Activated naive CD8-positive, alpha-beta T cell treated with anti-CD3 and anti-CD28 coated beads, Interleukin-2, amount 50 U/mL, for 16 hours (primary cell): ENCODE measurements at places on chromosomes 3 and 15.
A peak's percentile ranks its signal among the peaks of the same experiment; 100 is the strongest.

- DNase-seq: no peak
Measured at GRCh38 chr3:61600195-61600594, 38.8 kb downstream of the PTPRG start.

- DNase-seq: peak; percentile 1
Measured at GRCh38 chr3:5122741-5123706, 932 bp downstream of the ARL8B start.

- no peak for DNase-seq
Measured at GRCh38 chr3:58661836-58662420, 4.6 kb downstream of the FAM3D start.

- no peak for DNase-seq
Measured at GRCh38 chr3:147756476-147756875, 347.3 kb downstream of the ZIC1 start.

DNA sequence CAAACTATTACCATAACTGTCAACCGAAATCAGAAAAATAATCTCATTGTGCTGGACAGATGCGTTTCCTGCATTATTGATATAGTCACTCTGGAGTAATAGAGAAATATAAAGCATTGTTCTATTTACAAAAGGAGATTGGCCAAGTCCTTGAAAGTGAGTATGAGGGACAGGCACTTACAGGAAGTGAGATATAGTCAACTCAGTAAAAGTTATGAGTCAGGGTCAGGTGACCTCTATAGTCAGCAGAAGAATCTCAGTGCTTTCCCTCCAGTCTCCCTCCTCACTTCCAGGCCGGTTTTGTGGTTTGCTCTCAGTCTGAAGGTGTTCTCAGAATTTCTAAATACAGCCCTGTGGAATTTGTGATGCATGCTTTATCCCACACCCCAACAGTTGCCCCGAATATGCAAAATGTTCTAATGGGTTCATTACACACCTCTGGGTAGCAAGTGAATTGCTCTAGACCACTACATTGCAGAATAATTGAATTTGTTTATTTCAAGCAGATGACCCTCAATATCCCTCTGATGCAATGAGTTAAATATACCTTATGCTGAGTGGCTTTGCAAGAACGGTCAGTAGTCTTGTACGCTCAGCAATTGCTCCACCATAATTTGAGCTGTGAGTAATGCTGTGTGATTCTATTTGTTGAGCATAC is 787.7 kb downstream of the MCTP2 start:
- DNase-seq: no peak

GRCh38 chr3:130992344-130992743 is 34.3 kb downstream of the ASTE1 start:
- no peak for DNase-seq

DNA sequence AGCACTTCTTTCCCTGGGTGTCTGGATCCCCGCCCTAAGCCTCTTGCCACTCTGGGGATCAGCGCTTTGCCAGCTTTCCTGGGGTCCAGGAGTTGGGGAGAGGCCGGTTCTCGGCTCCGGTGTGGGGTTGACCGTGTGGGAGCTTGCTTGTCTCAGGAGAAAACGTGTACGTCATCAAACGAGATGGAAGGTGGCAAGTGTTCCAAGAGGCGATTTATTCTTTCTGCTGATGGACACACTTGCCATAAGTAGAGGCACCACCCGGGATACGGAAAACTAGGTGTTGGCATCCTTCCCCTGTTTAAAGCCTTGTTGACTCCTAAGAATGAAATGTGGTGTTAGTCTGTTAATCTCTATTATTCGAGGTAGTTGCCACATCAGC is 295 bp downstream of the ZWILCH start:
- DNase-seq: no peak

GRCh38 chr3:41324156-41324475 is 124.8 kb downstream of the CTNNB1 start:
- no peak for DNase-seq

DNA sequence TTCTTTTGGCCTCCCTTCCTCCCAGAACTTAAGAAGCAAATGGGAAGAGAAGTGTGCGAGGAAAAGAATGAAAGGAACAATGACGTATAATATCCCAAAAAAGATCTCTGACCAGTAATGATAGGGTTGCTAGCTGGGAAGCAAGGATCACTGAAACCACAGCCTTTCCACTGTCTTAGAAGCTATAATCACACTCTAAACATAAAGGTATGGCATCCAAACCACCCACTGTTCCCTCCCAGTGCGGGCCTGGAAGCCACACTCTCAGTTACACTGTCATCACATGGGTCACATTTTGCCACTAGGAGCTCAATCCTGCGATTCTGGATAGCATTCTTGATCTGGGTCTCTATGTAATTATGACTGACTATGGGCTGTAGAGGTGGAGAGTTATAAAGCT is 131.6 kb upstream of the HACD2 start:
- DNase-seq: no peak

GRCh38 chr3:30658328-30659052 is 52.1 kb downstream of the TGFBR2 start:
- no peak for DNase-seq

- DNase-seq: no peak
Measured at GRCh38 chr3:58874795-58875194, 175.0 kb downstream of the CFAP20DC start.

DNA sequence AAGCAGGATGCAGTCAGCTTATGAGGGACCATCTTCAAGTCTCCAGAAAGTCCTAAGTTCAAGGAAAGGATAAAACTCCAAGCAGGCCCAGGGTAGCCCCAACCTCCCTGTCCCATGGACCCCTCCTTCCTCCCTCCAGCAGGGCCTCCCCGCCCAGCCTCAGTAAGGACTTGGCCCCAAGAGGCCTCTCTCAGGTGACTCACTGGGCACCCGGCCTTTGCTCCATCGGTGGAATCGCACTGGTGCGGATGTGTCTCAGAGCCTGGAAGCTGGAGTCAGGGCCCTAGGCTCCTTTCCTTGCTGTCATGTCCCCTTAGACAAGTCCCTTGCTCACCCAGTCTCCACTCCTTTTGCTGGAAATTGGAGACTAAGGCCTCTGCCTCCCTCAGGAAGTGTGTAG is 114.4 kb upstream of the RNF7 start:
- DNase-seq: no peak

GRCh38 chr15:80160570-80161156 is 7.9 kb downstream of the FAH start:
- DNase-seq: no peak

GRCh38 chr3:38313263-38313662 is 31.2 kb downstream of the SLC22A14 start:
- DNase-seq: no peak

DNA sequence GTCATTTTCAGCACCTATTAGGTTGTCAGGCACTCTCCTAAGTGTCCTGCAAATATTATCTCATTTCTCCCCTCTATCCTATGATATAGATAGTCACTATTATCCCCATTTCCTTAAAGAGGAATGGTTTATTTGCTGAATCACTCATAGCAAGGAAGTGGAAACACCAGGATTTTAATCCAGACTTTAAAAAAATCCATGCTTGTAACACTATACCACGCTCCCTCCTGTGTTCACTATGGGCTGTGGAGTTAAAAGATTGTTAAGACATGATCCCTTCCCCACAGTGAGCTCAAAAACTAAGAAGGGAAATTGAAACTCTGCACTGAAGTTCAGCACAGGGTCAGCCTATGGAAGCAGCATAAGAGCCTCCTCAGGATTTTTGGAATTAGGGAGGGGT is 60.2 kb downstream of the TMEM39A start:
- no peak for DNase-seq

- DNase-seq: no peak
Measured at GRCh38 chr15:74782259-74783071, 585 bp downstream of the CSK start.

DNA sequence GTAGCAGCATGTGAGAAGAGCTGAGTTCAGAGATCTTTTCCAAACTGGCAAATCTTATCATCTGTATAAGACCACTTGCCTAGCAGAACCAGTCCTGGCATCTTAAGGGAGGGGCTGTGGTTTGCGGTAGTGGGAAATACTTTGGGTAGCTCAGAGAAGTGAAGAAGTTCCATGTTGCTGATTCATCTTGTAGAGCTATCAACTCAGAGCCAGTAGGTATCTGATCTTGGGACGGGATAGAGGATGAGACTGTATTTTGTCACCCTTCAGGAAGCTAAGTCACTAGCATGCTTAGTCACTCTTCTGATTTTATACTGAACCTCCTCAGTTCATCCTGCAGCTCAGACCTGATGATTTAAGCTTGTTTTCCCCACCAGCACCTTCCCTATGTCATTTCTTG is 211.4 kb downstream of the NR1D2 start:
- no peak for DNase-seq

- no peak for DNase-seq
Measured at GRCh38 chr15:68148039-68148438, 57.1 kb downstream of the CALML4 start.

DNA sequence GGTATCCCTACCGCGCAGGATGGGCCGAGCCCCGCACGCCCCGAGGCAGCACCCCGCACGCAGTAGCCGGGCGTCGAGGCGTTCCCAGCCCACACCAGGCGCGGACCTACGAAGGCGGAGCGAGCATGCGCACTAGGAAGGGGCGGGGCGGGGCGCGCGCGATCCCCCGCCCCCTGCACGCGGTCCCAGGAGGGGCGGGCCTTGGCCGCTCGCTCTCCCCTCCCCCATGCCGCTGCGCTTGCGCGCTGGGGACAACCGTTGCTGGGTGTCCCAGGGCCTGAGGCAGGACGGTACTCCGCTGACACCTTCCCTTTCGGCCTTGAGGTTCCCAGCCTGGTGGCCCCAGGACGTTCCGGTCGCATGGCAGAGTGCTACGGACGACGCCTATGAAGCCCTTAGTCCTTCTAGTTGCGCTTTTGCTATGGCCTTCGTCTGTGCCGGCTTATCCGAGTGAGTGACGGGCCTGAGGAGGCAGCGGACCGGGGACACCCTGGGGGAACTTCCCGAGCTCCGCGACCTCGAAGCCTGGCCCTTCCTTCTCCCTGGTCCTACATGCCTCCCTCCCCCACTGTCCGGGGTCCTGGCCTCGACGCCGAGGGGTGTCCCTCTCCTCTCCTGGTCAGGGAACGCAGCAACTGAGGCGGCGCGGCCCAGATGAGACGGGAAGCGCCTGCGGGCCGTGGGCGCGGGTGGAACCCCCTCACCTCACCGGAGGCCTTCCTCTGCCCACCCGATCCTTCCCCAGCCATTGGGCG is at the start of gene SPESP1:
Gene SPESP1, plus strand, starts transcription at position 258 of the 755 bp plus-strand sequence. Its CDS starts 129 bp downstream, at position 387.
- no peak for DNase-seq

DNA sequence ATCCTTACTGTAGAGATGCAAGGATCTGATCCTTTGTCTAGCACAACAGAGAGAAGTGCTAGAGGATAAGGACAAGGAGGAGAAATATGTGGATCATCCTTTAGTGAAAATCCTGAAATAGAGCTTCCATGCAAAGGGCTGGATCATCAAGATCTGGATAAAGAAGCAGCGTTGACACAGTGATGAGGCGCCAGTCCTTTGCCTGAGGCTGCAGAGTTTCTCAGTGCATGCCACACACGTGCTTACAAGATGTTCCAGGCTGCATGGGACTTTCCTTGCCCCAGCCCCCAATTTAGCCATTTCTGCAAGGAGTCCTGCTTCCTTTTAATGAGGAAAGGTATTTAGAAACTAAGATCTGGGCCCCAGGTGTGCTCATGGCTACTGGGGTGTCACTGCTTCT is 7.2 kb upstream of the ABTB1 start:
- DNase-seq: no peak

- DNase-seq: no peak
Measured at GRCh38 chr3:186998937-186999368, 68.6 kb downstream of the ST6GAL1 start.

GRCh38 chr15:49589030-49589429 is 31.6 kb downstream of the FAM227B start:
- no peak for DNase-seq

- no peak for DNase-seq
Measured at GRCh38 chr15:100880139-100880896, 687 bp downstream of the ALDH1A3 start.

GRCh38 chr3:120773932-120774331 is 31.4 kb downstream of the GTF2E1 start:
- no peak for DNase-seq

DNA sequence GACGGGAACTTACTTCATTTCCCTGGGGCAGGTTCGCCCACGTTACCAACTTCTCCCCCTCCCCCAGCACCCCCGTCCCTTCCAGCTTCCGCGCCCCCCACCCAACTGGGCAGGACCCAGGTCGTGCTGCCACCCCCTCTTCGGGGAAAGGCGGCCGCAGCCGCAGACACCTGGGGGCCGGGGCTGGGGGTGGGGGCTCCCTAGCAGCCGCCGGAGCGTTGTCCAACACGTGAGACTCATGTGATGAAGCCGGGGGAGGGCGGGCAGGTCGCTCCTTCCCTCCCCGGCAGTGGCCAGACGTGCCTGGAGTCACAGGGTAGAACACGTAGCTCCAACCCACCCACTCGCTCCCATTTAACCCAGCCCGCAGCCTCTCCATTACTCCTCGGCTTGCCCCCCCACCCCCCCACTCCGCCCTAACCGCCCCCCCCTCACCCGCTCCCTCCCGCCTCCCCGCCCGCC is 240 bp upstream of the BHLHE40 start:
- peak; percentile 89 for DNase-seq

- DNase-seq: no peak
Measured at GRCh38 chr3:127786353-127787070, 35.8 kb downstream of the MGLL start.

- DNase-seq: no peak
Measured at GRCh38 chr3:55305696-55306485, 181.2 kb downstream of the WNT5A start.

DNA sequence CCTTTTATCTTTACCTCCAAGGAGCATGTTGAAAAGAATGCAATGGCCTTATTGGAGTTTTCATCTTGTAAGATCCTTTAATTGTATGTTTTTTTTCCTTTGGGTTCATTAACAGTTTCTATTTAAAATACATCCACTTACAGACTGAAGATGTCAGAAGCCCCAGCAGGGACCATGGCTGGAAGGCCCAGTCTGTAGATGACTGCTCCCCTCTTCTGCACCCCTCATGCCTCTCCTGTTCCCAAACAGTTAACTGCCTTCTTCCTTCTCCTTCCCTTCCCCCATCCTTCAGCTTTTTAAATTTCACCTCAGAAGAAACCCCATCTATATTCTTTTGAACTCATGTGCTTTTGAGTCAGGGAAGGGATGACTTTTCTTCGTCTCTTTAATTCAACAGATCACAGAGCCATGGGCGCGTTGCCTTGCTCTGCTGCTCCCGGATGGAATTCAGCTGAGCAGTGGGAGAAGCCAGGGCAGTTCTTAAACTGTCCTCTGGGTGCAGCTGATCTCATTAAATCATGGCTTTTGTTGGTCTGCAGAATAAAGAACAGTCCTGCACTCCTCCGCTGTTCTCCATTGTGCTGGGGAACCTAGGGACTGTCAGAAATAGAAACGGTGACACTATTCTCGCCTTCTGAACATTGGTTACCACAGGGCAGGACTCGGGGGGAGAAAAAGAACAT is 71.5 kb upstream of the EIF1B start:
- no peak for DNase-seq

DNA sequence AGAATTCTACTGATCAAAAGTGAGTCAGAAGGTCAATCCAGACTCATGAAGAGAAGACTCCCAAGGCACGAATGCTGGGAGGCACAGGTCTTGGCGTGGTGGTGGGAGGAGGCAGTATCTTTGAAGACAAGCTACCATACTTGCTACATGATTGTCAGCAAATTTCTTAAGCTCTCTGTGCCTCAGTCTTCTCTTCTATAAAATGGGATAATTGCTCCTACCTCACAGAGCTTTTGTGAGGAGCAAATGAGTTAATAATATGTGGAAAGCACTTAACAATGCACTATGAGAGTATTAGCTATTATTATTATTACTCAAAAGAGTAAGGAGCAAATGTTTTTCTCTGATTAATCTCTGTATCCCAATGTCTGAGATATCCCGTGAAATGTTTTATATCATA is 36.2 kb downstream of the EHD4 start:
- DNase-seq: no peak
